ENCODE measurements at places on chromosomes 5 and 9. TPM values are rescaled to one million over a fixed set of nuclear protein-coding genes. Genes with fewer than 3 reads are reported as not detected.

The TTC23L gene
- 0.38 TPM for total RNA-seq

DNA sequence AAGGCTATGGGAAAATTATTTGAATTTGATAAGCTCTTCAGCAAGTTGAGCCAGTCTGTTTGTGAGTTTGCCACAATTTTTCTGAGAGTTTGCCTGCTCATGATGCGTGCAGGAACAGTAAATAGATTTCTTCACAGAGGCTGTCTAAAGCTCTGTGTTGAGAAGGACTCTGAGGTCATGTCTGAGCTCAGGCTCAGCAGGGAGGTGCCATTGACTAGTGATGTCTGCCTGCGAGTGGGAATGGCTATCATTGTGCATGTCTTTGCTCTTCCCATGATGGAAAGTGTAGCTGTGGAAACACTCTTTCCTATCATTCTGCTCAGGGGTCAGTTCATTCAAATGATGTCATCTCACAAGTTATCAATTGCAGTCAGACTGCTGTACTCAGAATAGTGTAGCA, 142.8 kb downstream of the RASEF start:
- no peak for DNase-seq

- DNase-seq: no peak
These were observed 379.3 kb upstream of the CHD1 start for GRCh38 chr5:99308131-99308530.

DNA sequence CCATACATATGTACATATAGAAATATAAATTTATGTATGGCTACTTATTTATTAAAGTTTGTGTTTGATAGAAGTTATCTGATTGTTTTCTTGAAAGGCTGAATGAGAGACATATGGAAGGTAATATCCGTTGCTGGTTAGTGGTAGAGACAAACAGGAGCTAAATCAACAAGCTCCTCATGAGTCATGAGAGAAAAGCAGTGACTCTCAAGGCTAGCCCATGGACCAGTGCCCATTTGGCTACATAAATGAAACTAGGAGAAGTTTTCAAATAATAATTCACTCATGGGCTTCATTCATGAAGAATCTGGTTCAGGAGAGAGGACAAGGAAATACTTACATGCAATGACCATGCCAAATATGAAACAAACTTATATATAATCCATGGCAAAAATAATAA, 504.5 kb upstream of the ITGA1 start:
- no peak for DNase-seq
